Activated CD8-positive, alpha-beta T cell treated with anti-CD3 and anti-CD28 coated beads for 36 hours (primary cell): ENCODE measurements at places on chromosomes 7 and 10.
A peak's percentile ranks its signal among the peaks of the same experiment; 100 is the strongest.

- no peak for DNase-seq
Observed at GRCh38 chr10:17682236-17682946, 38.4 kb downstream of the STAM start.

- DNase-seq = no peak
Observed at GRCh38 chr10:117556356-117556755, 13.8 kb downstream of the EMX2 start.

DNA sequence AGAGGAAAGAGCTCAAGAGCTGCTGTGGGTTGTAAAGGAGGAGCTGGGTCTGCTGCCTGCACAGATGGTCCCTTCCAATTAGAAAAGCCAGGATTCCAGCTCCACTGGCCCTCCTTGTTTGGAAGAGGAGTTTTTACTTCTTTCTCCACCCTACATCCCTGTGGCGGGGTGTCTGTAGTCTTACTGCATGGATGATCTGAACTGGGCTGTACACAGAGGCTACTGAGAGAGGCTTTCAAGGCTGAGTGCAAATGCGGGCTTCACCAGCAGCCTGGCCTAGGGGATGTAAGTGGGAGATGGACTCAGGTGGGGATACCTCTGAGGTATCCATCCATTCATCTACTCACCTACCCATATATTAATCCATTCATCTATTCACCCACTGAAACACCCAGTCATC lies 7.1 kb upstream of the CXCL12 start:
- DNase-seq = no peak

GRCh38 chr7:71278257-71278656 lies 146.3 kb downstream of the GALNT17 start:
- no peak for DNase-seq

DNA sequence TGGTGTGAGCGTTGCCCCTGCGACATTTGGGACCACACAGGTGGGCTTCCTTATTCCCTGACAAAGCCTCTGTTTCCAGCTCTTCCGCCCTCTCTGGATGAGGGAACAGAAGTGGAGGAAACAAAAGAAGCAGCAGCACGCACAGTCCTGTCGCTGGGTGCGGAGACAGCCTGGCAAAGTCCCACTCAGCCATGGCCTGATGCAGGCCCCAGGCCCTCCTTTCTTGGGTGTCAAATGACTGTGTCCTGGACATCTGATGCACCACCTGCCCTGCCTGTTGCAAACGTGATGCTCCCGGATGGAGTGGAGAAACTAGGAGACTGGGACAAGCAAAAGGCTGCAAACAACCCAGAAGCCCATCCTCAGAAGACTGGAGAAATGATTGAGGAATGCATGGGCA lies 20.7 kb downstream of the ZMIZ2 start:
- DNase-seq = no peak

DNA sequence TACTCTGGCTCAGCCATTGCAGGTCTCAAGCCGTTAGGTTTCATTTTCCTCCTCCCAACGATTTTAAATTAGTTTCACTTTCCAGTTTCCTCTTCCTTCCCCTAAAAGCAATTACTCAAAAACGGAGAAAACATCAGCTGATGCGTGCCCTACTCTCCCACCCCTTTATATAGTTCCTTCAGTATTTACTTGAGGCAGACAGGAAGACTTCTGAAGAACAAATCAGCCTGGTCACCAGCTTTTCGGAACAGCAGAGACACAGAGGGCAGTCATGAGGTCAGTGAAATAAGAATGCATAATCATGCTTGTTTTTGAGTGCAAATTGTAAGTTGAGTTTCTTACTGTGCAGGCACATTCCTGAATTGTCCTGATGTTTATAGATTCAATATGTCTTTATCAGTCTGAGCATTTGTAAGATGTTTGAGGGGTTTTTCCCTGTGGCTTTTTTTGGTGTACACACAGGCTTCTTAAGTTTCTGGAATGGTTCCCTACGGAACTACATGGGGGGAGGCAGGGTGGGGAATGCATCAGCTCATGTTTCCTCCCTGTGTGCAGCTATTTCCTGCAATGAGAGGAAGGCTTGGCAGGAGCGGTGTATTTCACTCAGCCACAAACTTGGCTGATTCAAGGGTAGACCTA lies at the start of gene IFIT3:
TSS of gene IFIT3 (plus strand) at position 195 of the 639 bp plus-strand sequence. CDS start at position 272, 77 bp downstream.
- DNase-seq = peak; percentile 32

GRCh38 chr10:2576892-2577291 lies 490.5 kb upstream of the PFKP start:
- no peak for DNase-seq

GRCh38 chr7:91249506-91250233 lies 14.6 kb upstream of the FZD1 start:
- no peak for DNase-seq
